ENCODE measurements at places on chromosomes 12 and 14.

DNA sequence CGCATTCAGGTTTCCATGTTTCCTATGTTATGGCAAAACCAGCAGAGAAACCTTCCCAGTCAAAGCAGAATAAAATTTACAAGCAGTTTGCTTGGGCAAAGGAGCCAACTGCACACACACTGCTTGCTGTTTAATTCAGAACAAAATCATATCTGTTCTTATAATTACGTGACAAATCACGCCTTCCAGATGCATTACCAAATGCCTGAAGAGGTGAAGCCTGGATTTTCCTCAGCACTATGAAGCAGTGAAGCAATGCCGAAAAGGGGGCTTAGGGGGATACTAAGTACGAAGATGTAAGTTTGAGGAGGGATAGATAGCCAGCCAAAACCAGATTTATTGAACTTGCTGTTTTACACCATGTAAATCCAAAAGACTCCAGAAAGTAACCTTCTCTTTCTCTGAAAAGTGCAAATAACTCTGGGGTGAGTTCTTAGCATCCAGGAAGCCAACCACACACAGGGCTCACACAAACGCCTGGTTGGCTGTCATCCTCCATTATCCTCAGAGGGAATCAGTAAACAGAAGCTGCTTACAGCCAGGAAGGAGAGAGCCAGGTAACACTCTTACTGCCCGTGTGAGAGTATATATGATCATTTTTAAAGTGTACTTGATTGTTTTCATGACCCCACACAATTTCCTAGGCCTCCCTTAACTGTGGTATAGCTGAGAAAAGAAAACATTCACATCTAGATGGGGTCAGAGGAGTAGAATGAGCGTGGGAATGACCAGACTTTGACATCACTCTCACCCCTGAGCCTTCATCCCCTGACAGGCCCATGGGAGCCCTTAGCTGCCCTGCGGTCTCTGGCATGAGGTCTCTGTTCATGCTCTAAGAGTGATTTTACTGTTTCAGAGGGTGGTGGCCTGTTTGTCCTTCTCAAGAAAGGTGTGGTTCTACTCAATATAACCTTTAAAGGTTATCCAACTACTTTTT lies 442.5 kb downstream of the EGLN3 start:
- DNase-seq: no peak

DNA sequence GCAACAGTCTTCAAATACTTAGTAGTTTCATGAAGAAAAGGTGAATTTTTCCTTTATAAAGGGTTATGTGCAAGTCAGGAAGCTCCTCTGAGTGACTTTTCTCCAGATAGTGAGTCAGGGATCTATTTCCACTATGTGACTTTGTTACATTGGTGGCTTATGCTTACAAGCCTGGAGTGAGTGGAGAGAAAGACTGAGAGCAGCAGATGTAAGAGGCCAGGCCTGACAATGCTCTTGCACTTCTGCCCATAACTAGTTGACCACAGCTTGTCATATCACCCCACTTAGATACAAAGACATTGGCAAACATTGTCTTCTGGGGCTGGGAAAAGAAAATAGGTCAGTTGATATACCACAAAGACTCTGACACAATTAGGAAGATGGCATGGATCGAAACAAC lies 236.5 kb downstream of the PDZRN4 start:
- DNase-seq: no peak

DNA sequence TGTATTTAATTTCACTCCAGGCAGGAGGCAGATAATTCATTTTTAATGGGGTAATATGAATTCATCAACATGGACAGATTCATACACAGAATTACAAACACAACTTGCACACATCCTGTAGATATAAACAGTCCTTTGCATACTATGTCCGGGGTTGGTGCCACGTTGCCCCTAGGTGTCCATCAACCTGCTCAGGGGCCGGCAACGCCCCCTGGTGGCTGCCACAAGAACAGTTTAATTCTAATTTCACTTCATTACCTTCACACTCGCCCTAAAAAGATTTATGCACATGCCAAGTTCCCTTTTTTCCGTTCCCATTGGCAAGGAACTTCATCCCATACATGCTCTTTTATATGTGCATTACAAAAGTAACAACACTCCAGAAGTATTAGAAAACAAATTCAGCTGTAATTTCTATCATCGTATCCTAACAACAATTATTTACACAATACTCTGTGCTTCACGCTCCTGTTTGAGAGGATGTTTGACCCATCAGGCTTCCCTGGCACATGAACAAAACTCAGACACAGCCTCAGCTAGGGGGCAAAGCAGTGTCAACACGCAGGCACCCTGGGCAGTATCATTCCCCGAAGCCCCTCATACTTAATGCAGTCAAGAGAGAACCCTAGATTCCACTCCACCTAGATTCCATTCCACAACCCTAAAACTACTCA lies 15.5 kb downstream of the MANSC1 start:
- peak; percentile 63 for DNase-seq

DNA sequence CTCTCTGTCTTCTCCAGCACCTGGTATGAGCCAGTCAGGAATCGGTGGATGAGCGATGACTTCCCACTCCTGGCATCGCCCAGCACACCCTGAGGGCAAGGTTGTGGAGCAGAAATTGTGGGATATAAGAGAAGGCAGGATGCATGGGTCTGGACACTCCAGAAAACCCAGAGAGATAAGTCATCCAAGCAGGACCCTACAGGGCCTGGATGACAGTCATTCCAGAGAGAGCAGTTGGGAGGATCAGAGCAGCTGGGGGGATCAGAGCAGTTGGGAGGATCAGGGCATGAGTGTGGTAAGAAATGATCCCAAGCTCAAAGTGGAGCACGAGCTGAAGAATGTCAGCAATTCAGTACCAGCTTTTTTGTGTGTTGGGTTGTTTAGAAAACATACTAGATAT lies 4.0 kb downstream of the AGAP2 start:
- DNase-seq: no peak

DNA sequence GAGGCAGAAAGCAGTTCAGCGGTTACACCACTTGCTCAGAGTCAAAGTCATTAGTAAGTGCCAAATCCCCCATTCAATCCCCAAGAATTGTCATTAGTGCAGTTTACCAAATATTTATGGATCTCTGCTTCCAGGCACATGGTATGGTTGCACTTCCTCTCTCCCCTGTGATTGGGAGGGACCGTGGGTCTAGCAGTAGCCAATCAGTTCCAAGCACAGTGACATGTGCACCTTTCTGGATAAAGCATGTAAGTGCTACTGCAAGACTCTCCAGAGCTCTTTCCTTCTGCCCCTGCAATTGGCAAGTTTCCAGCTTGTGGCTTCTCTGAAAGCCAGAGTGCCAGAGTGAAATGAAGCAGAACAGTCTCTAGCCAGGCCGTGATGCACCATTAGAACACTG lies 85.3 kb upstream of the FLRT2 start:
- no peak for DNase-seq

DNA sequence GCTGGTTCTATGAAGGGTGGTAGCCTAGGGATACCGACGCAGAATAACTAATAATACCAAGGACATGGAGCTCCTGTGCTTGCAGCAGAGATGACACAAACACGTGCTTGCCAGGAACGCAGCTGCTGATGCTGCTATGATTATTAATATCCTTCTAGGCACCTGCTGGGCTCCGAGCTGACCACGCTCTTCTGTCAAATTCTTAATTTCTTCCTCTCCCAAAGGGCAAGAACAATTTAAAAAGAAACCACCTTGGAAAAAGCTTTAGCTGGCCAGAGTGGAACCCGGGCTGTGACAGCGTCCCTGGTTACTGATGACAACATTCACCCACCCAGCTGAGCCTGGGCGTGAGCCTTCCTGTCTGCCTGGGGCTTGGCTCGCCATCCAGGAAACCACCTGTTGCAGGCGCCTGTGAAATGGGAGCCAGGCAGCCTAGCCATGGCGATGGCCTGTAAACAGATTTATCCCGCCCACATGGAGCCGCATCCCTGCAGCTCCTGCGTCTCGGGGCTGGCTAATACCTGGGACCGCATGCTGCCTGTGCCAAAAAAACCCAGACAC lies 28.8 kb downstream of the CLMN start:
- no peak for DNase-seq

DNA sequence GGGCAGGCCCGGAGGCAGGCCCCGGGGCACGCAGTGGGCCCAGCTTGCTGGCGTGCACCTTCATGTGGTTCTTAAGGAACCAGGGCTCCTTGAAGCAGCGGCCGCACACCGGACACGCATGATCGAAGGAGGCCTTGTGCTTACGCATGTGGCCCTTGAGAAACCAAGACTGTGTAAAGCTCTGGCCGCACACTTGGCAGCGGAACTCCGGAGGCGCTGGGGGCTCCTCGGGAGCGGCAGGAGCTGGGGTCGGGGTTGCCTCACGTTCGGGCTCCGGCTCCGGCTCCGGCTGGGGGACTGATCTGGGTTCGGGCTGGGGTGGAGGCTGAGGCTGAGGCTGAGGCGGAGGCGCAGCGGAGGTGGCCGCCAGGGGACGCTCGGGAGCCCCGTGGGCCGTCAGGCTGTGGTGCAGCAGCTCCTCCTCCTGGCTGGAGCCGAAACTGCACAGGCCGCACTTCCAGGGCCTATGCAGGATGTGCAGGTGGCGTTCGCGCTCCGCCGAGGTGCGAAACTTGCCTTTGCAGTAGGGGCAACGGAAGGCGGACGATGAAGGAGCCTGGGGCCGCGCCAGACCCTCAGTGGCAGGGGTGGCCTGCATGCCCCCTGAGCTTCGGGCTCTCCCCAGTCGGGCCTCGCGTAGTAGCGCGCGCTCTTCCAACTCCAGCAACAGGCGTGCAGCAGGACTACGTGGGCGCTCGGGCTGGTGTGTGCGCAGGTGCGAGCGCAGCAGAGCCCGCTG lies 6.0 kb downstream of the ZNF219 start:
- peak; percentile 93 for DNase-seq

DNA sequence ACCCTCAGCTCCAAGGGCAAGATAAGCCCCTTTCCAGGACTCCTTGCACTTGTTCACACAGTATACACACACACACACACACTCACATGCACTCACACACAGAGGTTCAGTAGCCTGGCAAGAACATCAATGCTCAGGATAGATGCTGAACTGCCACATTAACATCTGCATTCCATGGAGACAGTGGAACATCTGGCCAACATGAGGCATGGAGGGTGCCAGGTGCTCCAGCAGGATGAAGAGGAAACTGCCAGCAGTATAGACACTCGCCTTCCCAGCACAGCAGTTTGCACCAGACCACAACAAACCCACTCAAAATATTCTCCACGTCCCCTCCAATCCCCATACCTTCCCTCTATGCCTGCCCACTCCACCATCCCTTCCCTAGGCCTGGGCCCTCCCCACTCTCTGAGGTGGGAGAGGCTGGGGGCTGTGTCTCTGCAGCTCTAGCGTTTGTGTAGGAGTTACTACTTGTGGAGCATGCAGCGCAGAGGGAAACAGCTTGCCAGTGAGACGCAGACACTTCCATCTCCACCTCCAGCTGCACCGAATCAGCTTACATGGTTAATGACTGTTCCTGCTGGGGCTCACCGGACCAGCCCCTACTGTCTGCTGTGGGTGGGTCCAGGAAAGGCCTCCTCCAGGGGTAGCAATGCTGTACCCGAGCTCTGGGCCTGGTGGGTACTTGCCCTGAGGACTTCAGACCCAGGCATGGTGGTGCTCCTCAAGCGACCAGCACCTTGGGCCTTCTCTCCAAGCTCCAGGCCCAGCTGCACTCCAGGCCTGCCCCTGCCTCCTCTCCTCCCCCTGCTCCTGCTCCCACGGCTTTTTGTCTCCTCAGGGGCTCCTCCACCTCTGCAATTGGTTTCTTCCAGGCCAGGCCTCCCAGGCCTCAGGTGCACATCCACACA lies 18.6 kb upstream of the PLEKHG3 start:
- DNase-seq: no peak

- DNase-seq: no peak
Observed at GRCh38 chr12:112130441-112130998, 5.2 kb downstream of the TRAFD1 start.

- DNase-seq: peak; percentile 68
Observed at GRCh38 chr12:57479376-57480115, at the start of gene ARHGAP9. Gene ARHGAP9 (minus strand): TSS chr12:57479866. CDS start chr12:57479406, 460 bp downstream.

DNA sequence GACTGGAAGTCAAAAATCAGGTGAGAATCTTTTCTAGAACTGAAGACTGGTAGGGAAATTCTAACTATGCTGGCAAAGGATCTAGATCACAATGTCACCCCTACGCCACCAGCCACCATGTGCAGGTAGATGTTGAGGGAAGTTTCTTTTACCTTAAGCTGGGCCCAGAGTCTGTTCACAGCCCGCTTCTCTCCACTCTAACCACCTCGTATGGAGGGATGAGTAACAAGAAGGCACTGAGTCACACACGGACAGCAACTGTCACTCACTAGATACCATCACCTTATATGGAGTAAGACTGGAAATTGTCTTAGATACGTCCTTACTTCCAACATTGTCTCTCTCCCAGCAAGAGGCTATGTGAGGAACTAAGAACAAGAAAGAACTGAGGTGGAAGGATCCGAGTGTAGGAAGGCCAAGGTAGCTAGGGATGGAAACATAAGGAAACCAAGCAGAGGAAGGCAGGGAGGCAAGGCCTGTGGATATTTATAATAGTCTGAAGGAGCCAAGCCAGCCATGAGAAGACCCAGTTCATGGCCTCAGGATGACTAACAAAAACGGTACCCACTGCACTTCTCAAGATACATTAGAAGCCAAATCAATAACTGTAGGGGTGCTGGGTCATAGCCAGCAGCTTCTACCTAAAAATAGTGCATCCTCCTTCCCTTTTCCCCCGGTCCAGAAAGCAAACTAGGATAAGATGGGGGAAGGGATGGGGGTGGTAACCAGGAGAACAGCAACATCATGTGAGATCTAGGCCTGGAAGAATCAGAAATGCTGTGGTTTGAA lies 15.5 kb downstream of the REM2 start:
- DNase-seq: peak; percentile 11

- no peak for DNase-seq
Observed at GRCh38 chr12:104309446-104309993, 6.0 kb downstream of the EID3 start.

GRCh38 chr14:91154851-91155625 lies 41.2 kb downstream of the DGLUCY start:
- peak; percentile 15 for DNase-seq

- no peak for DNase-seq
Observed at GRCh38 chr12:121250359-121250758, 40.4 kb downstream of the P2RX4 start.

GRCh38 chr12:124632519-124632984 lies 65.1 kb upstream of the NCOR2 start:
- no peak for DNase-seq

DNA sequence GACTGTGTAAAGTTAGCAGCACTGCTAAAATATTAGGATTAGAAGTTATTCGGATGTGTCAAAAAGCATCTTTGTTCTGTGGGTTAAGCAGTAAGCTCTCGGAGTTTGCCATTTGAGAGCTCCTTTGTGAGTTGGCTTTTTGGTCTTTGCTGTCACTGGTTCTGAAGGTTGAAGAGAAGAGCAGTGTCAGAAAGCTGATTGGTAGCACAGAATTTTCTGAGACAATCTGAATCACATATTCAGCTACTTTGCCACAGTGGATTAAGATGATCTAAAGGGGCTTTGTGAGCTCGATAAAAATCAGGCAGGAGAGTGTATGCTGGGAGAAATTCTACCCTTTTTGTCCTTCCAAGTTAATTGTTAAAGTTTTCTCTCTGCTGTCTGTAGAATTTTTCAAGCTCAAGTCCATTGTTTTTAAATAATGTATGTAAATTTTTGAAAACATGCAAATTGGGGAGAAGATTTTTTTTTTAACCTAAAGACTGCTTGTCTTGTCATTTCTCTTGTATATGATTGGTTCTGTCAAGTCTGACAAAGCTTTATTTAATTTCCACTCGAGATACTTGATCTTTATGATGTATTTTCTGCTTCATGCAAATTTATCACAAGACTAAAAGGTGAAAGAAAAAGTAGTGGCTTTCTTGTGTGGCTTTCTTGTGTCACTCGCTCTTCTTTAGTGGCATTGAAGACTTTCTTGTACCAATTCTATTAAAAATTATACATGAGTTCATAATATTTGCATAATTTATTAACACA lies 307.3 kb downstream of the EGLN3 start:
- DNase-seq: no peak

GRCh38 chr12:21607701-21608100 lies 3.1 kb upstream of the GYS2 start:
- DNase-seq: no peak
